GM19239 (cell line): ENCODE measurements at places on chromosomes 1 and 21.

DNA sequence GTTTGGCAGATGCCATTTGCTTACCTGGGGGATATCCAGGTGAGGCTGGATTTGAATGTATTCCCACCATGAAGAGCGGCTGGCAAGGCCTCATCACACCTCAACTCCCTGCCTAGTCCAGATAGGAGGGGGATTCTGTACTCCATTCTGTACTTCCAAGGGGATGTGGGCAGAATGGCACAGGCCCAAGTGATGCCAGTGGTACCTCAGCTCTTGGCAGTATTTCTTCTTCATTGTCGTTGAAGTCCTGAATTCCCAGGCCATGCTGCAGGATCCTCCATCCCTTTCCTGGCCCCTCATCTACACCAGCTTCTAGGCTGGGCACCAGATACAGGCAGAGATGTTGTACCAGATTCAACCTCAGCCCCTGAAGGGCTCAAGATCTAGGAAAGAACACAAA is 47.9 kb downstream of the KLHDC7A start:
- no peak for DNase-seq

DNA sequence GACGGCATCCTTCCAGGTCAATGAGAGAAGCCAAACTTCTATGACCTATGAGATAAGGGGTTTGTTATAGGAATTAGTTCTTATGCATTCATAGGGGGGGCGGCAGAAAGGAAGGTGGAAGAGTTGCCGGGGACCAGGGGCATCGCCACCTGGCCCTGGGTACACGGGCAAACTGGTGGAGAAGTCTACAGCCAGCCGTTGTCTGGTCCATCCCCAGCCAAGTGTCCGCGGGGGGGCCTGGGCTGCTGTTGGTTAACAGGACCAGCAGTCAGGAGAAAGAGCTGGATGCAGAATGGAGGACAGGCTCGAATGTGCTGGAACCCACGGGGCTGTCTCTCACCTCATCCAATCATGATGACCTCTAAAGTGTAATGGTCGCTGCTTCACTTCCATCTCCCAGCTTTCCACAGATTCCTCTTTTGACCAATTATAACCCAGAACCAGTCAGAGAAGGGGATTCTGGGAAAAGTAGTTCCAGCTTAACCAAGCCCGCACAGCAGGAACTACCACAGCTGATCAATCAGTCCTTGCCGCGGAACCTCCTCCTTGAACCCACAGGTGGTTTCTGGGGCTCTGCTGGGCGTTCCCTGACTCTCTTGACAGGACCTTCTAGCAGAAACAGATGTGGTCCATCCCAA is 17.8 kb downstream of the TMEM51 start:
- DNase-seq, result no peak

GRCh38 chr1:109760581-109761226 is 3.0 kb downstream of the EPS8L3 start:
- no peak for DNase-seq

DNA sequence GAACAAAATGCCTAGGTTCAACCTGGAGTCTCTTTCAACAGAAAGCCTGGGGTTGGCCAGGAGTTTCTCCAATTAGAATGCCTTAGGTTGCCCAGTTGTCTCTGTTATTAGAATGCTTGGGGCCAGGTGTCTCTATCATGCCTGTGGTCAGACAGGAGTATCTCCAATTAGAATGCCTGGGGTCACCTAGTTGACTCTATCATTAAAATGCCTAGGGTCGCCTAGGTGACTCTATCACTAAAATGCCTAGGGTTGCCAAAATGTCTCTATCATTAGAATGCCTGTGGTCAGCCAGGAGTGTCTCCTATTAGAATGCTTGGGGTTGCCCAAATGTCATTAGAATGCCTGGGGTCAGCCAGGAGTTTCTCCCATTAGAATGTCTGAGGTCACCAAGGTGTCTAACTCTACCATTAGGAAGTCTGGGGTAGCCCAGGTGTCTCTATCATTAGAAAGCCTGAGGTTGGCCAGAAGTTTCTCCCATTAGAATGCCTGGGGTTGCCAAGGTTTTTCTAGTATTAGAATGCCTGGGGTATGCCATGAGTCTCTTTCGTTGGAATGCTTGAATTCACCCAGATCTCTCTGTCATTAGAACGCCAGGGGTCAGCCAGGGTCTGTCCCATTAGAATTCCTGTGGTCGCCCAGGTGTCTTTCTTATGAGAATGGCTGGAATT is 57.9 kb downstream of the RNF187 start:
- DNase-seq, result no peak

GRCh38 chr1:157155658-157156057 is 17.5 kb upstream of the ETV3 start:
- no peak for DNase-seq

DNA sequence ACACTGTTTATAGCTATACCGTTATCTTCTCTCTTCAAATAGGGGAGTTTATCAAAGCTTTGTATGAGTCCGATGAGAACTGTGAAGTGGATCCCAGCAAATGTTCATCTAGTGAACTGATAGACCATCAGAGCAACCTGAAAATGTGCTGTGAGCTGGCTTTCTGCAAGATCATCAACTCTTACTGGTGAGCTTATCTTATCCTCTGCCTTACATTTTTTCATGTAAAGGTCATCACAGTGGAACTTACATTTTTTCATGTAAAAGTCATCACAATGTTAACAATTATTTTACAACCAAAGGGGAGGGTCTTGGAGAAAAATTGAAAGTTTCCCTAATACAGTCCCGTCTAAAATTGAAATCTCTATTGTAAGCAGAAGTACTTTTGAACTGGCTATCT is 45.2 kb downstream of the CLEC20A start:
- DNase-seq, result no peak
